ENCODE measurements at places on chromosomes 7 and 10.

DNA sequence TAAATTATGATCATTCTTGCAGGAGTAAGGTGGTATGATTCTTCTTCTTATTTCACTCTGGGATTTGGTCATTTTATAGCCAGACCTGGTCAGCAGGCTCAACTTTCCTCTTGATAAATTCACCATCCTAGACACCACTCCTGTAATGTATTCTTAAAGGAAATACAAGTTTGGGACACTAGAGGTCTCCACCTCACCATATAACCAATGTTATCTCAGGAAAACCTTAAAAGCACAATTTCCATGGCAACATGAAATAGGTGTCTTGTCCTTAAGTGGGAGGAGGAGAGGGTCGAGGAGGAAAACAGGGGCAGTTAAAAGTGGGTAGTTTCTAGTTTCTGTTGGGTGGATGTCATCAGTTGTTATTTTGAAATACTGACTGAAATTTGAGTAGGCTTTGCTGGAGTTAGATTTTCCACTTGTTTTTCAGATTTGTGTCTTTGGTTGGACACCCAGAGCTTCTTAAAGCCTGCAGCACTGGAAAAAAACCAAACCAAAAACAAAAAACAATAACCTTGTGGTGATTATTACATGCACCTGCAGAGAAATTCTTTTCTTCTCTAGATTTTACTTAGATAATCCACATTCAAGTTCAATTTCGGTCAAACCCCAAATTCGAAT lies 163.1 kb downstream of the PRKCQ start:
- DNase-seq = peak; percentile 55

- DNase-seq = peak; percentile 46
Measured at GRCh38 chr7:74134117-74134620, 40.0 kb upstream of the EIF4H start.

DNA sequence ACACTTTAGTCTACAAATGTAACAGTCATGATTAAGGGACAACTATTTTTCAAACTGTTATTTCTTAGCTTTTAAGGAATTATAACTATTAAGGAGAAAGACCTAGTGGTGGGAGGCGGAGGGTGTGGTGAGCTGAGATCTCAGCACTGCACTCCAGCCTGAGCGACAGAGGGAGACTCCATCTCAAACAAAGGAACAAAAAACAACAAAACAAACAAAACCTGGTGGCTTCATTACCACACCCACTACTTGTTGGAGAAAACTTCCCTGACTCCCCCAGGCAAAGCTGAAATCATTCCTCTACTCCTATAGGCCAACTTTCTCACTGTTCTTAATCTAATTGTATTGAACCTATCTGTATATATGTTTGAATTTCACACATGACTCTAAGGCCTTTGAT lies 3.2 kb downstream of the POLR1F start:
- no peak for DNase-seq

DNA sequence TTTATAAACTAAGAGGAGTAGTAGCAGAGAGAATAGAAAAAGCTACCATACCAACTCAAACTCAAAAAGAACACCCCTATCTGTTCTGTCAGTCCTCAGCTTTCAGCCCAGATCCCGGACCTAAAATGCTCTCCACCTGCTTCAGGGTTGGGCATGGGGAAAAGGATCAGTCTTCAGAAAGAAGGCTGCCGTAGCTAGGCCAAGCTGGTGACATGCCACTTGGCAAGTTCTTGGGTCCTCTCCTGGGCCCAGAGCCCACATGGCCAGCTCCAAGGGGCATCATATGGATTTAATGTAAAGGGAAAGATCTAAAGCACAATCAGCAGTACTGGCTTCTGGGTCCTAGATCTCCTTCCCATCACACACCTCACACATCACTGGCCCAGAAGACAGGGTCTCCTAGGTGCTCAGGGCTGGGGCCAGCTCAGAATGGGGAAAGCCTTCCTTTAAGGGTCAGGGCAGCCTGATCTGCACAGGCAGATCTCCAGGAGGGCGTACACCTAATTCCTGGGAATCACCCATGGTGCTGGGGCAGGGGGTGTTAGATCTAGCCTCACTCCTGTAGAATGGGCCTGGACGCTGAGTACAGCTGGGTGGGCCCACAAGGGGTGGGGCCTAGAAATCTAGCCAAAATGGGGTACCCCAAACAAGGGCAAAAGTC lies 2.5 kb downstream of the VAX1 start:
- DNase-seq = no peak

DNA sequence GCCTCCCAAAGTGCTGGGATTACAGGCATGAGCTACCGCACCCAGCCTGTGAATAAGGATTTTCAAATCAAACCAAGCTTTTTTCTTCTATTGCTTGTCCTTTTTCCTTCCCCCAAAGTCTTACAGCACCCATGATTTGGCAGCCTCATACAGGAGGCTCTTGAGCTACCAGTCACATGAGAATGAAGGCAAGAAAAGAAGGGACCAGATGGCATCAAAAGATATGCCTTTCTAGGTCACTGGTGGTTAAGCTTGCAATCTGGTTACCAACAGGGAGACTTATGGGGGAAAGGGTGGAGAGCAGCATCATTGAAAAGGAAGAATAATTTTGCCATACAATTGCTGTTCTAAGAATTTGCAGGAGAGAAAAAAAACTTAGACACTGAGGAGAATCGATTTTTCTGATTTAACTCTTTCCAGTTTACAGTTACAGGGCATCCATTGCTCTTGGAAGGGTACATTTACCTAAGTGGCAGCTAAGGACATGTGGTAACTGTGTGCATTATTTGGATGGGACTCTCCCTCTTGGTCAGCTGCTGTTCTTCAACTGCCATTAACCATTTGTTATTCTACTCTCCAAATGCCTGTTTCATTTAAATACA lies 29.5 kb downstream of the SMNDC1 start:
- DNase-seq = no peak

DNA sequence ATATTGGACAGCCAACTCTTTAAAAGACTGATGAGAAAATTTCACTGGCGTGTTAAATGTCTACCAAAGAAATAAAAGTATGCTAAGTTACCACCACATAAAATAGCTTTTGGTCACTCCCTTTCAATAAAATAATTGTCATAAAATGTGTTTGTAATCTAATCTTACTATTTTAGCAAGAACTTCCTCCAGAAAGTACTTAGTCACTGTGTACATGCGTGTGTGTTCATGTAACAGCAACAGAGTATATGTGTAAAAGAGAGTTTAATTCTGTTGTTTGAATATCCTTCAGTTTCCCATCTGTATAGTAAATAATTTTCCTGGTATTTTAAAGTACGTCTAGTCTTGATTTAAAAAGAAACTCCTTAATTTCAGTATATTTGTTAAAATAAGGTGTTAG lies 35.0 kb upstream of the WASL start:
- DNase-seq = no peak

DNA sequence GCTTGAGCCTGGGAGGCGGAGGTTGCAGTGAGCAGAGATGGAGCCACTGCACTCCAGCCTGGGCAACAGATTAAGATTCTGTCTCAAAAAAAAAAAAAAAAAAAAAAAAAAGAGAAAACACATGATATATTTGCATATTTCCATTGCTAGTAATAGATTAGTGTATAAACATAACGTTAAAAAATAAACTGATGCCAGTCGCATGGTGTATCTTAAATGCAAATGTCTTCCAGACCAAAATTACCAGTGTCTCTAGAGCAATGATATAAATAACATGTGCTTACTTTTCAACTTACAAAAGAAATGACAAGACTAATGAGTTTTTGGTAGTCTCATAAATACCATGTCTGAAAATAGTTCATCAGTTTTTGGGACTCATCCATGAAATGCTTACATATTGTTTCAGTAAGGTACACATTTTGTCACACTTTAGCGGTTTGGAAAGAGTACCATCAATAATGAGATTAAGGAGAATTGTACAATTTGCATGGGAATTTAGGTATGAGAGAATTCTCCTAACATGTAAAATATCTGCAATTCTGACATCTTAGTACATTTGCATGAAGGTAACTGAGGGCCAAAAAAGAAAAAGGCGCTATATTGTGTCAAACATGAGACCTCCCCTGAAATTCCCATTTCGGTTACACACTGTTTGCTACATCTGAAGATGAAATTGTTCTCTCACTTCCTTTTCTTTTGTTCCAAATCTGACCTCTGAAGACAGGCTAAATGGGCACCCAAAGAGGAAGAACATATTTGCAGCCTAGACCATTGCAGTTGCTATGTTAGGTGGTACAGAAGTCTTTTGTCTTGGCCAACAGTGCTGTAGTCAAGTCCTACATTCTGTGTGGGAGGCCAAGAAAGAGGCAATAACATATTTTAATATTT lies 51.5 kb upstream of the PIP4K2A start:
- no peak for DNase-seq

- DNase-seq = peak; percentile 39
Measured at GRCh38 chr7:17234398-17235031, 63.9 kb upstream of the AHR start.

Measured in T-helper 2 cell (primary cell).